ENCODE measurements at places on chromosomes 5 and 9.

GRCh38 chr9:93579711-93580516, 3.5 kb downstream of the PHF2 start:
- no peak for DNase-seq

- no peak for DNase-seq
Measured at GRCh38 chr9:82188817-82189216, 200.2 kb downstream of the SPATA31D1 start.

DNA sequence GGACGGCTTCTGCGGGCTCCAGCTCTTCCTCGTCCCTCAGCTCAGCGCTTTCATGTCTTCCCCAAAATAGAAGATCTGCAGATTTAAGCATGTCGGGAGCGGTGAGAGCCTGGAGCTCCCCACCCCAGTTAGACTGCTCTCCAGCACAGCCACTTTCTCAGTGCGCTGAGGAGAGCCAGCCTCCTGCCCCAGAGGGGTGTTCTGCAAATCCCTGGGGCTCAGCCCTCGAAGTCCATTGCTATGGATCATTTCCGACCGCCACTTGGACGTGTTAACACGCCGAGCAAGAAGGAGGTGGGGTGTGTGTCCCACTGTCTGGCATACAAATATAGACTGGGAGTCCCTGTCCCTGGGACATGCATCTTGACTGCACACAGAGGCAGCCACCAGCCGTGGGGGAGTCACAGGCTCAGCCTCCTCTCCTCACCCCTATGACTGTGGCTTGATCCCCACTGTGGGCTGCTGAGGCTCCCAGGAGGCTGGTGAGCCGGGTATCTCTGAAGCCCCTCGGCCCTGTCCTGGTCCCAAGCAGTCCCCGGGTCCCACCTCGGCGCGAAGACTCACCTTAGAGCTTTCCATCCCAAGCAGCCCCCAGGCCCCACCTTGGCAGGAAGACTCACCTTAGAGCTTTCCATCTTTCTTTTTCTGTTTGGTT, 30.0 kb upstream of the RNF130 start:
- no peak for DNase-seq

GRCh38 chr9:103942651-103943050, 151.5 kb upstream of the SMC2 start:
- DNase-seq: no peak

DNA sequence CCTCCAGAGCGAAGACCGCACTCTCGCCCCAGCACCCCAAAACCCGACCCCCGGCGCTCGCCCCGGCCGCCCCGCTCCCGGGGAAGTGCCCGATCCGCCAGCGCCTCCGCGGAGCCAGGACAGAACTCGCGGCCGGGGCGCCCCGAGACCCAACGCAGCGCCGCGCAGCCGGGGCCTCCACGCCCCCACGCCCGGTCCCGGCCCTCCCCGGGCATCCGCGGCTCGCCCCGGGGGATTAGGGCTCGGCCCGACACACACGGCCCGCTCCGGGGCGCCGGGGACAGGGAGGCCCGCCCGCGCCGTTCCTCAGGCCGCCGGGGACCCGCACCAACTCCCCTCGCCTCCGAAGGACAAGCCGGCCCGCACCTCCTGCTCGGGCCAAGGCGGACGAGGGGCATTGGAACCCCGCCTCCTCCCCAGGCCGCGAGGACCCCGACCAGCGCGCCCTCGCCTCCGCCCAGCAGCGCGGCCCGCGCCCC, 544 bp downstream of the FNBP1 start:
- peak; percentile 41 for DNase-seq

GRCh38 chr5:90184764-90185163, 224.8 kb downstream of the CETN3 start:
- no peak for DNase-seq

DNA sequence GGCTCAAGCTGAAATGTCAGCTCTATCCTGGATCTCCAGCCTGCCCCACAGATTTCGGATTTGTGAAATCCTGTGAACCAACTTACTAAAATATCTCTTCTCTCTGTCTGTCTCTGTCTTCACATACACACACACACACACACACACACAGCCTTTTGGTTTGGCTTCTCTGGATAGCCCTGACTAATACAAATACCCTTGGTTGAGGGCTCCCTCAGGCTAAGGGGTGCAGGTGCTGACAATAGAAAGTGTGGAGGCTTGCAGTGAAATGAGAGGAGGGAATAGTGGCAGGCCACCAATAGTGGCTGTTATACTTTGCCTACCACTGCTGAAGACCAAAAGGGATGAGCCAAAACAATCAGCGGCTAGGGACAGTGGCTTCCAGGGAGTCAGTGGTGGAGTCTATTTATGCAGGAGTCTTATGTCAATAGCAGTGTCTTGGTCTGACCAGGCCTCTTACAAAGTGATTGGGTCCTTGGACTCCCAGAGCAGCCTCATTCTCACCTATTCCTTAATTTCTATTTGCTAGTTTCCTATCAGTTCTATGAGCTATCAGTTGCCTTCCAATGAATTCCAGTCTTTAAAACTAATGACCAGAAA, 93.2 kb upstream of the GAS1 start:
- no peak for DNase-seq

DNA sequence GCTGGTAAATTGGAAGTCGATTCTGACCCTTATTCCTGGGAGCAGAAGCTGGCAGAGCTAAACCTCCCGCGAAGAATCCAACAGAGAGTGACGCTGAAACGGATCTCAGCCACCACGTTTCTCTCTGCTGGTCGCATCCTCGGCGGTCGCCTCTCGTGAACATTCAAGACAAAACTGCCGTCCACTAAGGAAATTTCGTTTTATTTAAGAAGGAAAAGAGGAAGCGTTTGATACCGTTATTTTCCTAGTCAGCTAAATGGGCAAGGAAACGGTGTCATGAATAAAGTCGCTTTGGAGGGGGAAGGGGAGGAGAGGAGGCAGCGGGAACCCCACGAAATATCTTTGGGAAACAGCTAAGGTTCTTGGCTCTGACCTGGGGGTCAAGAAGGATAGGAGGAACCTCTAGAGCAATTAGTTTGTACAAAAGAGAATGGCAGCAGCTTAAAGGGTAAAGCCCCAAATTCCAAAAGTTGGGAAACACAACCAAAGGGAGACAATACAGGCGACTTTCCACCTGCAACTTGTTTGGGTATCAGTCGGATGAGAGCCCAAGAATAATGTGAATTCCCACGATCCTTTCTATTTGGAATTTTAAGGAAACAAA, 1.9 kb downstream of the FOXB2 start:
- no peak for DNase-seq

GRCh38 chr9:19116107-19116790, 11.0 kb downstream of the PLIN2 start:
- DNase-seq: no peak

GRCh38 chr5:35476797-35477196, 140.9 kb upstream of the SPEF2 start:
- no peak for DNase-seq

- no peak for DNase-seq
Measured at GRCh38 chr5:151034422-151035379, 14.3 kb downstream of the GPX3 start.

- DNase-seq: no peak
Measured at GRCh38 chr9:134071149-134071548, 3.3 kb upstream of the BRD3 start.

DNA sequence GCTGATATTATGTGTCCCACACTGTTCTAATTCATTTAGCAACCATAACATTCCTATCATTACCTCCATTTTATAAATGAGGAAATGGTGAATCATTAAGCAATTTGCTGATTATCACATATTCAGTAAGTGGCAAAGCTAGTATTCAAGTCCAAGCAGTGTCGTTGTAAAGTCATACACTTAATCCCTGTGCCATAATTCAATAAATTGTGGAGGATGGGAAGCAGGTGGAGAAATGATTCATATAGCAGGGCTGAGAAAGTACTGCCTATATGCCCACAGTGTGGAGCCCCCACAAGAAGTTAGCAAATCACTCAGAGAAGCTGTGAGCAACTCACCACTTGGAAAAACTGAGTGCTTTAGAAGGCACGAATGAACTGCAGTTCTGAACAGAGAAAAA, 691.0 kb downstream of the PTPRD start:
- DNase-seq: no peak

DNA sequence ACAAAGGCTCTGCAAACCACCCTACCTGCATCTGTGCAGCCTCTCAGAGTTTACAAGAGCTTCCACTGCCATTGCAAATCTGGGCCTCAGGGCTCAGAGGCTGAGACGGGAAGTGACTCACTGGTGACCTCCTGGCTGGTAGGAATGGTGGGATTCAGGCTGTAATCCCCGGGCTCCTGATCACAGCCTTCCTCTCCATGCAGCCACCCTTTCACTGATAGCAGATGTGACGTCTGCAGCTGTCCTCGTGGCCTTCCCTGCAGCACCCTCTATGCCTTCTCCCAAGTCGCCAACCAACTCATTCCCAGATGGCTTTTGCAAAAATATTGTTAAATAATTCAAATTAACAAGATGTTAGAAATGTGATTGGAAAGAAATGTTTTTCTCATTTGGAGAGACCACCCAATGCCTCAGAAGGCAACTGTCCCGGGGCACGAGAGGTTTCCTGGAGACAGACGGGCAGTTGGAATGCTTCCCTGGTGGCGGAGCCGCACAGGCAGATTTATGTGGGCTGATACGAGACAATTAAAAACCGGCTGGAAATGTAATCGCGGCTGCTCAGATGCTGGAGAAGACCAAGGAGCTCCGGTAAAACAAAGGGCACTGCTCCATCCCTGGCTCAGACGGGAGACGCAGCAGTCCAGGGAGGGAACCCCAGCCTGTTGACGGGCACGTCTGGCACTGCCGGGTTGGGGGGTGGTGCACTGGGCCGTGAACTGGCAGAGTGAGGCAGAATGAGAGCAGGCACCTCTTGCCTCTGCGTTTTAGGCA, 34.4 kb upstream of the SLC25A51 start:
- DNase-seq: peak; percentile 28

DNA sequence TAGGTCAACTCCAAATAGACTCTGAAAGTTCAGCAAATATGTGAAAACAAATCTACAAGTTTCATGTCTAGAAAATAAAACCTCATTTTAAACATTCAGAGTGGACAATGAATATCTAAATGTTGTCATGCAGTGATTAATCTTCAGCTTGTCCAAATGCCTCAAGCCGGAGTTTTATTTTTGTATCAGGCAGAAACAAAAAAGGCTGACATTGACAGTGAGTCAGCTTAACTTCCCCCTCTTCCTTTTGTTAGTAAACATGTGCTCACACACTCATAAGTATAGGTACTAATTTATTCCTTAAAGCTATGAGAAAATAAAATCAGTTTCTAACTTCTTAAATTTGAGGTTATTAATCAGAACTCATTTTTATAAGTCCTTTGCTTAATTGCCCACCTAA, 467.9 kb upstream of the DAB2 start:
- no peak for DNase-seq

DNA sequence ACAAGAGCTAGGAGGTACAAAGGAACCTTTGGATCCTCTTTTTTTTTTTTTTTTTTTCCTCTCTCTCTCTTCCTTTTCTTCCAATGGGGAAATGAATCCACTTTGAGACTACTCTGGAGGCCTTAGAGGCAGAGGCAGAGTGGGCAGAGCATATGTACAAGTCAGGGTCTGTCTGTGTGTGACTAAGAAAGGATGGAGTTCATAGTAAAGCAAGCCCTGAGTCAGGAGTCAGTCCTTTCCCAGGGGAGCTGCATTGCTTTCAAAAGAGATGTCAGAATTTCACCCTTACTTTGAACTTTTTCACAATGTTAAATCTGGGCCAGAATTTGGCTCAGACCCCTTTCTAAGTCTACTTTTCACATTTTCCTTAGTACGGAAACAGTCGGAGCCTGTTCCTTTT, 792.4 kb upstream of the C9orf72 start:
- DNase-seq: no peak

GRCh38 chr9:109441296-109441695, 56.8 kb downstream of the PTPN3 start:
- DNase-seq: no peak

- no peak for DNase-seq
Measured at GRCh38 chr9:112203536-112203935, 28.4 kb upstream of the SUSD1 start.
